ENCODE measurements at places on chromosomes 4 and X. TPM values are rescaled to one million over a fixed set of nuclear protein-coding genes. Genes with fewer than 3 reads are reported as not detected.

The OTUD6A gene
- polyA plus RNA-seq, result not detected

- no peak for DNase-seq
Measured at GRCh38 chr4:108365551-108365950, 196.8 kb upstream of the LEF1 start.

DNA sequence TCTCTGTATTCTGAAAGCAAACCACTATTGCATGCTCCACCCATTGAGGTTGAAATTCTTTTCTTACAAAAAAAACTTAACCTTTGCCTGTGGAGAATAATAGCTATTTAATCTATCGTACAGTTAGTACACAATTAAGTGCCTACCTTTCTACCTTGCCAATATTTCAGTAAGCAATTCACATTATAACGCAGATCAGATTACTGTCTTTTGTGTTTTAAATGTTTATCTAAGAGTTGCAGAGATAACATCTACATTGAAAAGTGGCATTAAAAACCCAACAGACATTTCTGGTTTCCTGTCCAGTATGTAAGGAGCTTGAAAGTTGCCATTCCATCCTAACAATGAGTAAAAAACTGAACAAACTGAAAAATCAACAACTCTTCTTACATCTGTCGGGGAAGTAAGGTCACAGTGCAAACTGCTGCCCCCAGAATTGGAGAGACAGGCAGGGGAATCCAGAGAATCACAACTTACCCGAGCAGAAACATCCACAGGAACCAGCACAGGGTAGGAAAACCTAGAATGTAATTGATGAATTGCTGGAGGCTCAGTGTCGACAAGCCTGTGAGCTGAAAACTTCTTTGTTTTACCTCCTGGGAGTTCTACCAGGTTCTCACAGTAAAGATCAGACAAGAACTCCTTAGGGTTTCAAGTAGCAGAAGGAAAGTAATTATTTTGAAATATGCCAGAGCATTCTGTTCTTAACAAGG is 27.3 kb upstream of the ACSL4 start:
- DNase-seq, result no peak

The FRAS1 gene
- polyA plus RNA-seq, result not detected

DNA sequence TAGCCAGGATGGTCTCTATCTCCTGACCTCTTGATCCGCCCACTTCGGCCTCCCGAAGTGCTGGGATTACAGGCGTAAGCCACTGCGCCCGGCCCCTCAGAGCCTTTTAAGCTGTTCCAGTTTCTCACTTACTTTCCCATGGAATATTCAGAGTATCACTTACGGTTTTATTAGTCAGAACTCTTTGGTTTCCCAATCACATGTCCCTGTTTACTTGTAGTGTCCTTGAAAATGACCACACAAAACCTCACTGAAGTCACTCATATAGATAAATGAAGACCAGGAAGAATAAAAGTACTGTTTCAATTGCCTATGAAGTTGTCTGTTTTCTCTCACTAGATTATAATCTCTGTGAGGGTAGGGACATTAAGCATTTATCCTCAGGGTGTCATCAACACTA is 217.2 kb upstream of the HCCS start:
- no peak for DNase-seq

DNA sequence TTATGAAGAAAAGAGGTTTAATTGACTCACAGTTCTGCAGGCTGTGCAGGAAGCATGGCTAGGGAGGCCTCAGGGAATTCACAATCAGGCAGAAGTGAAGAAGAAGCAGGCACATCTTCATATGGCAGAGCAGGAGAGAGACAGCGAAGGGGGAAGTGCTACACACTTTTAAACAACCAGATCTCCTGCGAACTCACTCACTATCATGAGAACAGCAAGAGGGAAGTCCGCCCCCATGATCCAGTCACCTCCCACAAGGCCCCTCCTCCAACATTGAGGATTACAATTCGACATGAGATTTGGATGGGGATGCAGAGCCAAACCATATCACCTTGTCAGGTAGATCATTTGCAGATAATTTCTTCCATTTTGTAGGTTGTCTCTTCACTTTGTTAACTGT is 555.5 kb upstream of the MAGEB2 start:
- DNase-seq, result no peak

DNA sequence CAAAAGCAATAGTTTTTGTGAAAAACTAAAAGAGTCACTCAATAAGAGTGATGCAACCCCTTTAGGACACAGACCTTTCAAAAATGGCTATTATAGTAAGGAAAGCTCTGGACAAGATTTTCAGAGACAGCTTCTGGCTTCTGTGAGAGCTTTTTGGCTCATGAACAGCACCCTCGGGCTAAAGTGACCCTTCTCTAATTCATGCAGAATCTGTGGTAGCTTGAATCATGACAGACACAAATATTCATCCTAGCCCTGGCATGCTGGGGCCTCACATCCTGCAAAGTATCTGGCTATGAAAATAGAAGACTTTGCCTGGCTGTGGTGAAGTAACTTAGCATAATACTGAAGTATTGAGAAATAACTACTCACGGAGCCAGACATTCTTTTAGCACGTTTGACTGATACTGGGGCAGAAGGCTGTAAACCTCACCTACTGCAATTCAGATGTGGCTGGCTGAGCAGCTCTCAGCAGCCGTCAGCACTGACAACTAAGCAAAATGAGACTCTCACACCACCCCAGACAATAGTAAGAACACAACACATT is 327.3 kb downstream of the MAPK10 start:
- no peak for DNase-seq

- DNase-seq, result no peak
Measured at GRCh38 chr4:147741190-147741788, 9.4 kb downstream of the ARHGAP10 start.

GRCh38 chr4:110088670-110089069 is 109.7 kb downstream of the ELOVL6 start:
- DNase-seq, result no peak

GRCh38 chr4:76147454-76148141 is 599 bp downstream of the NUP54 start:
- peak; percentile 33 for DNase-seq

The UGT2B28 gene
- not detected for polyA plus RNA-seq

The GAGE12J gene
- polyA plus RNA-seq, result not detected

DNA sequence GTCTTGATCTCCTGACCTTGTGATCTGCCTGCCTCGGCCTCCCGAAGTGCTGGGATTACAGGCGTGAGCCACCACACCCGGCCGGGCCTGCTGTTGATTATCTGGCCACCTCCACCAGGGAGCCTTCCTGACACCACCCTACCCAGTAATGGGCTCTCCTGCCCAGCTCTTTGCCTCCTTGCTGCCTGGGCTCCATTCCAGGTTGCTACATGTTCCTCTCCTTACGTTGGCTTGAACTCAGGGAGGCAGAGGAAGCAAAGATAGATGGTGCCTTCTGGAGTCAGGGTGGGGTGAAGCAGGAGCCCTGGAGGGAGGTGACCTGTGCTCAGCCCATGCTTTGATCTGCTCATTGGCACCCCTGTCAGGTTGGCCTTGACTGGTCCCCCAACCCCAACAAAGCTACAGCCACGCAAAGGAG is 26.3 kb downstream of the FLNA start:
- DNase-seq, result no peak

GRCh38 chr4:119861731-119862130 is 204.9 kb downstream of the MAD2L1 start:
- no peak for DNase-seq

The STS gene
- 6.3 TPM for polyA plus RNA-seq

- DNase-seq, result no peak
Measured at GRCh38 chr4:88008743-88009171, 1.3 kb downstream of the PKD2 start.

DNA sequence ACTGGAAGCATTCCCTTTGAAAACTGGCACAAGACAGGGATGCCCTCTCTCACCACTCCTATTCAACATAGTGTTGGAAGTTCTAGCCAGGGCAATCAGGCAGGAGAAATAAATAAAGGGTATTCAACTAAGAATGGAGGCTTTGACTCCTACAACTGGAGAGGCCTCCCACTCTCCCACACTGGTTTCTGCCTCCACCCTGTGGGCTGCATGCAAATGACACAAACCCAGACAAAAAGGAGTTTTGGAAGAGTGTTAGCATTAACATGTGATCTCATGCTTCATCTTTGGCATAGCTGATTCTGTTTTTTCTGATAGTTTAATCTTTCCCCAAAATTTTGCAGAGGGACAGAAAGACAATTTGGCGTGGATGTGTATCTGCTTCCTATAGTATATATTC is 80.8 kb upstream of the IQCM start:
- no peak for DNase-seq

GRCh38 chr4:26878794-26879391 is 18.3 kb downstream of the STIM2 start:
- no peak for DNase-seq

Measured in CD14-positive monocyte (primary cell).